ENCODE measurements at places on chromosomes 2 and 18.
A peak's percentile ranks its signal among the peaks of the same experiment; 100 is the strongest.

- DNase-seq, result no peak
Measured at GRCh38 chr2:101150306-101151145, 656 bp downstream of the TBC1D8 start.

GRCh38 chr2:83234246-83234645 lies 1224.8 kb downstream of the SUCLG1 start:
- DNase-seq, result no peak

DNA sequence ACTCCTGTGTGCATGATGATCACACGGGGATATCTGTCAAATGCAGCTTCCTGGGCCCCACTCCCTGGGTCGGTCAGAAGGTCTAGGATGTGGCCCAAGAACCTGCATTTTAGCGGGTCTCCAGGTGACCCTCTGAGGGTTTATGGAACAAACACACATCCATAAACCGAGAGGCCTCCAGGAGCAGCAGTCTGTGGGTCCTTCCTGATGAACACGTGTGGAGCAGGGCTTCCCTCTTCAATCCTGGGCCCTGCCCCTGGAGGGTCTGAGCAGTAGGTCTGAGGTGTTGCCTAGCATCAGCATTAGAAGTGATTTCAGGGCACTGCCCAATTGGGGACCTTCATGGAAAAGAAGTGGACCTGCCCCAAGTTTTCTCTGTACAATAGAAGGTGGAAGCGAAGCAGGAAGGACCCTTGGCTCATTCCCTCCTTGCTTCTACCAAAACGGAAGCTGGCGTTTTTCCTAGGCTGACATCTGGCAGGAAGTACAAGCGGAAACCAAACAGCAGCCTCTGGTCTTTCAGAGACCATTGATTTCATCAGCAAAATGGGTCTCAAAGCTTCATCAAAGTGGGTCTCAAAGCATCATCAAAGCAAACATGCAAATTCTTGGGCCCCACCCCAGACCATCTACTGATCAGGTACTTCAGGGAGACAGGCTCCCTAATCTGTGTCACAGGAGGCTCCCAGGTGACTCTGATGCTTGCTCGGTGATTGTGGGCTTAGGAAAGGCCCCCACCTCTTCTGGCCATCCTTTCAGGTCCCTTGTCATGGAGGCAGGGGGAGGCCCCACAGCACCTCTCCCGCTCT lies 30.7 kb downstream of the INO80C start:
- DNase-seq, result no peak

DNA sequence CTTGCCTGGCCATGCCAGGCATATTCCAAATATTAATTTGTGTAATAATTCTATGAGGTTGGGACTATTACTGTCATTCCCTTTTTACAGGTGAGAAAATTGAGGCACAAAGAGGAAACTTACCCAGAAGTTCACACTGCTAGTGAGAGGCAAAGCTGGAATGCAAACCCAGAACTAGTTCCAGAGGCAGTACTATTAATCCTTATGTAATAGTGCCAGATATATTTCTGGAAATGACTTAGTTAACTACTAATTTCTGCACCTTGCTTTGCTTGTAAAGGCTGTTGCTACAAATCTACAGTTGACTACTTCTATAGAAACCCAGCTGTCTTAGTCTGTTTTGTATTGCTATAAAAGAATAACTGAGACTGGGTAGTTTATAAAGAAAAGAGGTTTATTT lies 5.3 kb upstream of the CFLAR start:
- DNase-seq, result no peak

DNA sequence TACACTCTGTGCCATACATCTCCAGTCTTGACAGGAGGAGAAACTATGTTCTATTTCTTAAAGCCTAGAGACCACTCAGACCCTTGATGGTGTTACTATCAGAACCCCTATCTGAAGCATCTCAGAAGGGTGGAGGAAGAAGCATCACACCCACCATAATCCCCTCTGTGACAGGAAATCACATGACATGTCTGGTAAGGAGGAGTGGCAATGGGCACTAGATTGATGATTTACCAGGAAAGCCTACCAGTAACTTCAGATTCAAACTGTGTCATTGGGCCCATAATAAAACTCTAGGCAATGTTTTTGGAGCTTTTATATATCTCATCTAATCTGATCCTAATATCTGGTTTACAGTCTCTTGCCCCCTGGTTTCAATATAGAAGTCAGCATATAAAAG lies 37.1 kb upstream of the C2orf66 start:
- no peak for DNase-seq

GRCh38 chr18:35176925-35177324 lies 63.9 kb upstream of the ZNF397 start:
- DNase-seq, result no peak

GRCh38 chr2:59575191-59575590 lies 978.3 kb downstream of the BCL11A start:
- DNase-seq, result no peak

DNA sequence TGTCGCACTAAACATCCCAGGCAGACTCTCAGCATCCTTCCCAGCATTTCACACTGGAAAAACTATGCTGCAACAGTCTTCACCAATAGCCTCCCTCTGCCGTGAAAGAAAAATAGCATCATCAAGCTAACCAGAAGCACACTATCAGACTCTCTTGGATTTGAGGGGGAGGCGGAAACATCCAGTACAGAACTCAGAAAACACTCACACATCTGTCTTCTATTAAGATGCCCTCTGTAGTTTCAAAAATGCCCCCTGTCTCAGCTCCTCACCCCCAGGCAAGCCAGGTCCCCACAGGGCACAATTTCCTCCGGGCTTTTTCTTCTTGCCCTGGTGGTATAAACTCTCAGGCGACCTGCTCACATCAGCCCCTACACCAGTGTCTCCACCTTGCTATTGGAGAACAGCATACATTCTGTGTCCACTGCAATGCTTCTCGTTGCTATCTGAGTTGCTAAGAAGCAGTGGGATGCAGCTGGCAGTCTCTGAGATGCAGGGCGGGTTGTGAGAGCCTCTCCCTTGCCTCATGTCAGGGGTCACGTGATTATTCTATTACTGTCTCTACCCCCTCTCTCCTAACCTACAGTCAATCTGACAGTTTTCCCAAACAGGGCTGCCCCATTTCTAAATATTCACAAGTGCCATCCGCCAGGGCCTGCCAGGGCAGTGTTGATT lies 189.9 kb downstream of the INO80D start:
- no peak for DNase-seq

DNA sequence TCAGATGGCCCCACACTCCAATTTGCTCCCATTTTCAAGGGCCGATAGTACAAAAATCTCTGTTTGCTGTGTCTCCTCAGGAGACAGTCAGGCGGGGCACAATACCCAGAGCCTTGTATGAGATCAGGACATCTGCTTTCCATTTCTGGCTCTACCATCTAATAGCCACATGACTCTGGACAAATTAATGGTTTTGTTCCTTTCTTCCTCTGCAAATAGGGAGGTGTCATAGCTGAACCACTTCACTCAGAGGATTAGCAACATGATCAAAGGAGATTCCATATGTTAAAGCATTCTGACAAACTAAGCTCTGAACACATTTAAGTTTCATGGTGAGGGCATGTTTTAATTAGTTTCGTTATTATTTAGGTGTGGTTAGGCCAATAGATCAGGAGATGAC lies 602.1 kb upstream of the SYT4 start:
- DNase-seq, result no peak

DNA sequence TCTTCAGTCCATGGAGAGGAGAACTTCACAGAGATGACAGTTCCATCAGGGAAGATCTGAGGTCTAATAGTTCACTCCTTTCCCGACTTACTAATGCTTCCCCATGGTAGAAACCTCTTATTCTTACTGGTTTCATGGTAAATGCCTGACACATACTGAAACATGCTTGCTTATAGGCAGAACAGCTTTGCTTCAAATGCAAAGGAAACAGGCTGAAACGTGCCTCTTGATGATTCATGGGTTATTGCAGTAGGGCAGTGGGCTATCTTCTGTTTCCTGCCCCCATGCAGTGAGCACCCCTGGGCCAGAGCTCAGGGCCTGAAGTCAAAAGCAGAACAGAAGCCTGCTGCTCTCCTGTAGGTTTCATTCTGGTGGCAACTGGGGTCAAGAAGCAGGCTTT lies 223.5 kb downstream of the RDH14 start:
- peak; percentile 44 for DNase-seq

GRCh38 chr2:10035053-10035422 lies 8.3 kb upstream of the KLF11 start:
- no peak for DNase-seq

DNA sequence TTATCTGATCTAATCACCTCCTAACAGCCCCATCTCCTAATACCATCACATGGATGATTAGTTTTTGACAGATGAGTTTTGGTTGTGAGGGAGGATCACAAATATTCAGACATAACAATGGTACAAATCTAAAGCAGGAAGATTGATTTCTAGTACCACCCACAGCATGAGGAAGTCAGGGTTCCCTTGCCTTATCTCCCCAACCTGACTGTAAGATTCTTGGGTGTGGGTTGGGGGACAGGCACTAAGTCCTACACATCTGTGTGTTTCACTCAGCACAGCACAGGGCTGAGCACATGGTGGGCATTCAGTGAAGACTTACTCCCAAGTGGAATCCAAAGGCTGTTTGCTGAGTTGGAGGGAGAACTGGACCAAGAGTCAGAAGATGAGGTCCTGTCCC lies 93.8 kb upstream of the CXCR4 start:
- DNase-seq, result no peak

DNA sequence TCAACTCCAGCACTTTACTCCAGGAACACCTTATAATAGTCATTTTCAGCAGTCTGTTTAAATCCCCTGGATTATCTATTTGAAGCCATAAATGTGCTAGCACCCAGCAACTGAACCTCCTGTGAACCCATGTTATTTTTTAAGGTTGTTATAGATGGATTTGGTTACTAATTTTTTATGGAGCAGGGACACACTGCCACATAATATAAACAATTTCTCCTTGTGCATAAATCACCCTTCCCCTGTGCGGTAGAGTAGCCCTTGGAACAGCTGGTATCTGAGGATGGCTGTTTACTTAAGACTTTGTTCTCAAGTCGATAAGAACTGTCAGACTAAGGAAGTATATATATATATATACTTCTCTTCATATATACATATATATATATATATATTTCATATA lies 367.4 kb downstream of the EPHA4 start:
- no peak for DNase-seq

GRCh38 chr18:68083131-68083530 lies 566.6 kb upstream of the DSEL start:
- no peak for DNase-seq

- no peak for DNase-seq
Measured at GRCh38 chr2:236568068-236568921, 1.3 kb upstream of the ACKR3 start.

GRCh38 chr18:650428-650858 lies 7.0 kb upstream of the TYMS start:
- DNase-seq, result no peak

GRCh38 chr2:31606509-31606908 lies 25.8 kb upstream of the SRD5A2 start:
- peak; percentile 23 for DNase-seq

- DNase-seq, result no peak
Measured at GRCh38 chr2:211416373-211416772, 860.0 kb downstream of the CPS1 start.

DNA sequence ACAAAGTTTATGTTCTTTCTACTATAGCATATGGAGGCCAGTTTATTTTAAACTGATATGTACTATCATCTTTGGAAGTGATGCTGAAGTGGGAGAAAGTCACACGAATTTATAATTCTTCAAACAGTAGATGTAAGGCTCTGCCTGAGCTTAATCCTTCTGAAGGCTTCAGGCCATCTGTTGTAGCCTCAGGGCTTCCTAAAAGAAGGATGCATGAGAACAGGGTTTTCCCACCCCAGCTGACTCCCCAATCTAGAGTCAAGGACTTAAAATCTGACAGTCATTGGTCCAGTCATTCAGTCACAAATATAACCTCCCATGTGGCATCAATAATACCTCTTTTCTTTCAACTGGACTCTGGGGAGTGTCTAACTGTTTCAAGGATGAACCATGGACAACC lies 330.5 kb downstream of the KCNS3 start:
- DNase-seq, result no peak

DNA sequence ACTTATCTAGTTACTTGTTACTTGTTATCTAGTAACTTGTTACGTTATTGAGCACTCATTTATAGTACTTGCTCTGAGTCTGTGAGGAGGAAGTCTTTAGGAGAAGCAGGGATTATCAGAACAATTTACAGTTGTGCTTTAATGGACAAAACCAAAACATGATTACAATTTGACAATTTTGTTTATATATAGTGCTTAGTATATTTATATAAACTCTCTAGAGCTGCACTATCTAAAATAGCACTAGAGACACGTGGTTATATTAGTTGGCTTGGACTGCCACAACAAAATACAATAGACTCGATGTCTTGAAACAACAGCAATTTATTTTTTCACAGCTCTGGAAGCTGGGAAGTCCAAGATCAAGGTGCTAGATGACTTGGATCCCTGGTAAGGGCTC lies 78.4 kb downstream of the BMPR2 start:
- no peak for DNase-seq

- no peak for DNase-seq
Measured at GRCh38 chr2:36376319-36376765, 20.8 kb downstream of the CRIM1 start.

GRCh38 chr2:43178602-43179542 lies 47.5 kb downstream of the ZFP36L2 start:
- DNase-seq, result peak; percentile 89

GRCh38 chr2:238487134-238487533 lies 60.4 kb downstream of the ASB1 start:
- no peak for DNase-seq

- DNase-seq, result no peak
Measured at GRCh38 chr2:136204971-136205370, 87.0 kb upstream of the CXCR4 start.

- no peak for DNase-seq
Measured at GRCh38 chr2:174336501-174337336, 2.0 kb downstream of the SP9 start.

GRCh38 chr18:31697351-31698298 lies 13.2 kb upstream of the B4GALT6 start:
- DNase-seq, result no peak

GRCh38 chr2:71277536-71278103 lies 50.7 kb upstream of the PAIP2B start:
- DNase-seq, result peak; percentile 48

DNA sequence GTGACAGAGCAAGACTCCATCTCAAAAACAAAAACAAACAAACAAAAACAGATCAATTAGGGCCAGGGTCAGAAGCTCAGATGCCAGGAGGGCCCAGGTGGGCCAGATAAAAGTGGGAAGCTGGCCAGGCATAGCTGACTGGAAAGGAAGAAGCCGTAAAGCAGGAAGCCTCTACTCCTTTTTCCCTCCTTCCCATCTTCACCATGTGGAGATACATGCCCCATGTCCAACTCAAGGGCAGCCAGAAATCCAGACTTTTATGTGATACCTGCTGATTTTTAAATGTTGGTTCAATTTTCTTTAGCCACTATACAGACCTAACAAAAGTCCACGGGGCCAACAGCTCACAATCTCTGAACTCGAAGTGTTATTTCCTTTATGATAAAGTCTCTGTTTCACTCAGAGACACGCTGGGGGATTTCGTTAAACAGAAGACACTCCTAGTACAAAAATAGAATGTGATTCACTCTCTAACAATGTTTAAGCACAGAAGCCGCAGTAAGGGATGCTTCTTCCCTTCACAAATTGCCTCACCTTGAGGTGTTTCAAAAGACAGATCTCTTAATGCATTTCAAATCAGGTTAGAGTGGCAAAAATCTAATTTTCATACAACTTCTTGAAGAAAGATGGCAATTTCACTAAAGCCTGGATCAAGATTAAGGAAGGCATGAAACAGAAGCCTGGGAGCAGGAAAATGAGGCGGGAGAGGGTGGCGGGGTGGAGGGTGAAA lies 14.0 kb downstream of the TMEM247 start:
- DNase-seq, result peak; percentile 71

Measured in HT1080 (cell line).